ENCODE measurements at places on chromosomes 3 and 15.

DNA sequence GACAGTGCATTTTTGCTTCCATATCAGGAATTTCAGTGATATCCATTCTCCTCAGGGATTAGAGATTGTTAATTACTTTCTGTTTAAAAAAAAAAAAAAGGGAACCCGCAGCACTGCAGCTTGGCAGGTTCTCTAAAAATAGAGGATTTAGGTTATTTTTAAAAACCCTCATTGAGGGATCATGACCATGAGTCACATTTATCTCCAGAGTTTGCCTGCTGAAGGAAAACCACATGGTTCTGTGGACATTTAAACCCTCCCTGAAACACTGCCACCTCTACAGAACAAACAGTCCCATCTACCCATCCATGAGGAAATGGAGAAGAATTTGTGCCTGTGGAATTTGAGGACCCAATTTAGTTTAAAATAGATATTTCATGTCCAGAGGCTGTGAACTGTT, 66.2 kb upstream of the UBE2E1 start:
- DNase-seq = no peak

- DNase-seq = no peak
Observed at GRCh38 chr3:149013726-149014125, 22.4 kb downstream of the GYG1 start.

DNA sequence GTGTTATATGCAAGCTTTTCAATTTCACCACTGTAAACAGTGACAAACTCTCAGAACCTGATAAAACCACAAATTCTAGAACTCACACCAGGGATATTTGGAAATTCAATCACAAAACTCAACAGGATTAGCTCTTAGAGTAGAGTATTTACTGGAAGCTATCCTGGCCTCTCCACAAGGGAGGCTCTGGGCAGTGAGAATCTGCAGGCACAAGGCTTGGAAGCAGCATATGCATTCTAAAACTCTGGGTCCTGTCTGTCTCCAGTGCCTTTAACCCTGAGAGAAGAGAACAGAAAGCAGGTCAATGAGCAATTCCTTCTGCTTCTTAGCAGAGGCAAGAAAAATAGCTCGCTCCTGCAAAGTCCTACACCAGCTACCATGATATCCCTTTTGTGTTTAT, 23.4 kb downstream of the PLSCR4 start:
- DNase-seq = no peak

- no peak for DNase-seq
Observed at GRCh38 chr15:81384891-81385720, 11.1 kb upstream of the TMC3 start.

DNA sequence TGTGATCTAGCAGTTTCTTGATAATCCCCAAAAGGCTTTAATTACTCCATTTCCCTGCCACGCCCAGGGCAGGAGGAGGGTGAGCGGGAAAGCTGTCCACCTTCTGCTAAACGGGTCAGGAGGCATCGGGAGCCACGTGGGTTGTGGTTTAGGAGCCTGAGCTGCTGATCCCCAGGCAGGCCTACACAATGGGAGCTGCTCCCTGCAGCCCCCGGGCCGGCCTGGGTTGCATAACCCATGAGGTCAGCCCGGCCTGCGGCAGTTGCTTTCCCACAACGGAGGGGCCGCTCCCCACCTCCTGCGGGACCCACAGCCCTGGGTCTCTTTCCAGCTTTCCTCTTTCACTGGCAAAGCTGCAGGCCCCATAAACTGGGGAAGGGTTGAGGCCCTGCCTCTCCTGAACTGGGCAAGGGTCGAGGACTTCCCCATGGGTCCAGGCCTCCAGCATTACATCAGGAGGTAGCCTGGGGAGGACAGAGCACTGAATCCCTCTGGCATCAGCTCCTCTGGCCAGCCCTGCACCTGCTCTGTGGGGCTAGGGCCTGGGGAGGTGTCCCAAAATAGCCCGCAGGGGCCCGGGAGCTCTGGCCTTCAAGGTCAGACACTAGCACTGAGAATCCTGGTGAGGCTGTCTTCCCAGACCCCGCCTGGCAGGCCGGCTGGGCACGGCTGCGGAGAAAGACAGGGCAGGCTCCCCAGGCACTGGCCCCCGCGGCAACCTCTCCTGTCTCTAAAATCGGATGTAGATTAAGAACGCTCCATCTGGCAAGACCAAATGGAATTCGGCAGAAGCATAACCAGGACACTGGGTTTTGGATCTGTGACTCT, 47.3 kb downstream of the ZDHHC19 start:
- no peak for DNase-seq

DNA sequence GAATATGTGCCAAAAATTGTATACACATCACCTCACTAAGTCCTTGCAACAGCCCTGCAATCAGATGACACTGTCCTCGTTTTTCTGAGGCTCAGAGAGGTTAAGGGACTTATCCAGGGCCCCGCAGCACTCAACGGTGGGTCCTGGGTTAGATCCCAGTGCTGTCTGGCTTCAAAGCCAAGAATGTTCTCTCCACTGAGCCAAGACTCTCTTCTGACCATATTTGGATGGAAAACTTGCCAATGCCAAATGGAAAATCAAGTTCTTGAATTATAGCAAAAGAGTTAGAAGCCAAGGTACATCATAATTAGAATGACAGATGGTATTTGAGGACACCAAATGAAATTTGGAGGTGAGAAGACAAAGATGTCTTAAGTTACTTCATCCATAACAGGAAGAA, 75.9 kb downstream of the NCEH1 start:
- DNase-seq = no peak

GRCh38 chr3:28109829-28110228, 131.6 kb upstream of the CMC1 start:
- DNase-seq = no peak
